ENCODE measurements at places on chromosomes 3 and 15.
A peak's percentile ranks its signal among the peaks of the same experiment; 100 is the strongest.

DNA sequence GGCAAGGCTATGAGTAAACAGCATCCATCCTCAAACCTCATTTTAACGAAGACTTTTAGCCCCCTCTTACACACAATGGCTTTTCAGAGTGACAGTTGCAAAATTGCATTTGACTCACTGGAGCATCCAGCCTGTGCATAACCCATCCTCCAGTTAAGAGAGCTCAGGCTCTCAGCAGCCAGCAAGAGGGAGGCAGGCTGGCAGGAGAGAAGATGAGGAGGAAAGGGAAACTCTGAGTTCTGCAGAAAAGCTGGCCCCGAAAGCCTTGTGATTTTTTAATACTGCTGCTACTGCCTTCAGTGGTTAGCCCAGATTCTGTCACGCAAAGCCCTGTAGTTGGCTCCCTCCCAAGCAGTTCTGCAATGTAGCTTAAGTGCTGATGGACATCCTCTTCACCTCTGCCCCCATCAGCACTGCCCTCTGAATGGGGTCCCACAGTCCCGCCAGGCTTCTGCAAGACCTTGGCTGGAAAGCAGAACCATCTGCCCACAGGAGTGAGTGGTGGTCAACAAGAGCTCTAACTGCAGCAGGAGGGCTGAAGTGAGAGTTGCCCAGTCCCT lies 371.3 kb downstream of the EPHB1 start:
- no peak for DNase-seq

DNA sequence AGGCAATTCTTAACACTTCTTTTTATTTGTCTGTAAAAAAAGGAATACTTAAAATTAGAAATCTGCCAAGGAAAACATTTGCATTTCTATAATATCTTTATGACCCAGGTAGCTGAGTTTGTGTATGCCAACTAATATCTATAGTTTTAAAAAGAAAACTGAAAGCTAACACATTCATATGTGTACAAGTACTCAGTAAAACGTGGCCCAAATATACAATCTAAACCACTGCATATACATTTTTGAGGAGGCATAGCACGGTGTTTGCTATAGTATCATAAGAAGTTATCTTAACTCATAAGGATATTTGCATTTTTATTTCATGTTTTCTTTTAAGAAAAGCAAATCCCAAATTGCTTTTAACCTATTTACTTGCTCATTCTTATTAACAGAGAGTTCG lies 172.7 kb downstream of the ZBTB20 start:
- no peak for DNase-seq

GRCh38 chr3:57983734-57984518 lies 24.3 kb upstream of the FLNB start:
- DNase-seq = peak; percentile 75

GRCh38 chr3:123765475-123766128 lies 118.5 kb downstream of the MYLK start:
- DNase-seq = no peak

All from activated T-cell treated with anti-CD3 and anti-CD28 coated beads, Interleukin-2, amount 50 U/mL, for 72 hours (primary cell).